MV-4-11 (cell line): ENCODE measurements at places on chromosomes 7 and 10.

GRCh38 chr10:95963991-95964389, 56.2 kb downstream of the CC2D2B start:
- no peak for DNase-seq

DNA sequence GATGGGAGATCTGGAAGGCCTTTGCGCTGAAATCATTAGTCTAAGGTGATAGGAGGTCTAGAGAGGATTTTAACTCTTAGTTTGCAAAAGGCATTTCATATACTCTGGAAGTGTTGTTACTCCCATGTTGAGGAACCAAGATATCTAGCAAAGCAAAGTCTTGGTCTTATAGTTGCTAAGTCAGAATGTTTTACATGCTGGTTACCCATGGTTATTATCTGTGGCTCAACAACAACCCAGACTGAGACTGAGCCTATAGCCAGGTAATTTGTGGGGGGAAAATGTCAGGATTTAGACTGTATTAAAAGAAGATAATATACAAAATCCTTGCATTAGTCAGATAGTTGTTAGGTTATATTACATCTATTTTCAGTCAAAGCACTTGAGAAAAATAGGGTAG, 50.9 kb downstream of the LSMEM1 start:
- DNase-seq: no peak

DNA sequence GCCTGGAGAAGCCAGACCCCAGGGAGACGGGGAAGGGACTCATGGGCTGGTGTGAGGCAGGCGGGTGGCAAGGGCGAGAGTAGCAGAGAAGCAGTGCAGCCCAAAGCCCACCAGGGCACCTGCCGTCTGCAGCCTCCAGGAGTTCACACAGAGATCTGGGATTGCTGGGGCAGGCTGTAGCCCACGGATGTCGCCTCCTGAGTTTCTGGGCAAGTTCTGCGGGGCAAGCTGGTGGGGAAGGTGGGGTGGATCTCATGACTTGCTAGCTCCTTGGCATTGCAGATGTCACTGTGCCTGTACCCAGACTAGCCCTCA, 6.0 kb downstream of the ADCK2 start:
- no peak for DNase-seq

DNA sequence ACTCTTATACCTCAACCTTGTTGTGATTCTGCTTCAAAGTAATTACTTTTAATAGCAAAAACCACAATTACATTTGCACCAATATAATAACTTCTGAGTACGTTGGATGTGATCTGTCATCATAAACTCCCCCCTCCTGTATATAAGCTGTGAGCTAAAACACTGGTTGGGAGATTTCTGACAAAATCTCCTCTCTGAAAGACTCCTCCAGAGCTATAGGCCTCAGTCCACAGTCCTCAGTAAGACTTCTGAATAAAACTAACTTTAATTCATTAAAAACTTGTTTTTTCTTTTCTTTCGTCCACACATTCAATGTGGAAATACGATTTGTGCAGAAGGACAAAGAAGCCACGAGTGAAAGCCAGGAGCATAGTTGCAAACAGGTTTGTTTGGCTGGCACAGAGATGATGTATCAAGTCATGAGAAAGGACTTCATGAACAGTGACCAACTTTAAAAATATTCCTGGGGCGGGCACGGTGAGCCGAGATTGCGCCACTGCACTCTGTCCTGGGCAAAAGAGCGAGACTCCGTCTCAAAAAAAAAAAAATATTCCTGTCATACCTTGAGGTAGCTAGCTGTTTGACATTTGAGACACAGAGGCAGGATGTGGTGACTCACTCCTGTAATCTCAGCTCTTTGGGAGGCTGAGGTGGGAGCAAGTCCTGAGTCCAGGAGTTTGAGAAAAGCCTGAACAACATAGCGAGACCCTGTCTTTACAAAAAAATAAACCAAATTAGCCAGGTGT, 91.1 kb upstream of the ARHGAP21 start:
- DNase-seq: no peak

GRCh38 chr10:42783181-42783549, 570 bp downstream of the BMS1 start:
- DNase-seq: peak; percentile 24

- no peak for DNase-seq
These were observed 3.7 kb downstream of the GOT1 start for GRCh38 chr10:99426689-99427088.

DNA sequence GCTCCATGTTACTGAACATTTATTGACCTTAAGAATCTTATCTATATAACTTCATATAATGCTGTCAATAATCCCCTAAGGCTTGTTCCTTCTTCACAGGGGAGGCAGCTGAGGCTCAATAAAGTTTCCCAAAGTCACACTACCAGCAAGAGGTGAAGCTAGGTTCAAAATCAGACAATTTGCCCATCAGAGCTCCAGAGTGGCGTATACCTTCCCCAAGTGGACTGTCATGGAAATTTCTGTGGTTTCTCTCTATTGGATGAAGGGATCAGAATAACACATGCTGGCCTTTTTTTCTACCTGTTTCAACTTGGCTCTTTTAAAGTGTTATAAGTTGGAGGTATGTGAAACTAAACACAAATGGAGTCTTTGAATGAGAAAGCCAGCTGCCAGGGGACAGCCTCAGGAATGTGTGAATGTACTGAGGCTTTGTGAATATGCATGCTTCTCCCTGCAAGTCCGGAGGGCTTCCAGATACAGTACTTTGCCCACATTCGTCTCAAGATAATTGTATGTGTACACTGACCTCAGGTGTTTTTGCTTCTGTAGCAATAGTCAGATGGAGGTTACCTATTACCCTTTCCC, 656.3 kb upstream of the CELF2 start:
- DNase-seq: no peak

DNA sequence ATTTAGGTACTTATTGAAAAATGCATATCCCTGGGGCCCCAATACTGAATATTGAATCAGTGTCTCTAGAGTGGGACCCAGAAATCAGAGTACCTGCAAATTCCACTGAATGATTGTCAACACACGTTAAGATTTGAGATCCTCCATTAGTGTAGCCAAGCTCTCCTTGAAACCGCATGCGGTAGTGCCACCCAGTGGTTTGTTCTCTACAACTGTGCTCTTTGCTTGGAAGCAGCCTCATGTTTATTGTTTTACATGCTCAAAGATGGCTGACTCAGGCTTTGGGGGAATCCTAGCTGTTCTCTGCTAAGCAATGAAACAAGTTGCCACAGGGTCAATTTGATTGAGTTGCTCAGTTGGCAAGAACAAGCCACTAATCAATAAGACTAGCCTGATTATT, 340.2 kb upstream of the CELF2 start:
- peak; percentile 66 for DNase-seq

DNA sequence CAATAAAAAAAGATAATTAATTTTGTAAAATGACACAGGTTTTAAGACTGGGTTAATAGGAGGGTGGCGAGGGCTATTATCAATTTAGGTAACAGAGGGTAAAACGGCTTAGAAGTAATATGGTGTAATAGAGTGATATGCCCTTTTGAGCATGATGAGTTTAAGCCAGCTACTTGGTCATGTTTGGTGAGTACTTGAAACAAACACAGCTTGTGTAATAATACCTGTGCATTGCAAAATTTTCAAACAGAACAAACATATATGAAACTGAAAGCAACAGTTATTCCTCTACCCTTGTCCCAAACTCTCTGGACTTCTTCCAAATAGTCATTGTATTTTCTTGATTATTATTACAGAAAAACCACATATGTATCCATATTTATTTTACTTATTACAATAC, 241.7 kb downstream of the MAGI2 start:
- DNase-seq: peak; percentile 1

GRCh38 chr7:112228632-112229031, 22.1 kb downstream of the ZNF277 start:
- no peak for DNase-seq
